ENCODE measurements at places on chromosomes 7 and 10.

- DNase-seq = no peak
Measured at GRCh38 chr7:129925416-129926002, 27.3 kb downstream of the UBE2H start.

DNA sequence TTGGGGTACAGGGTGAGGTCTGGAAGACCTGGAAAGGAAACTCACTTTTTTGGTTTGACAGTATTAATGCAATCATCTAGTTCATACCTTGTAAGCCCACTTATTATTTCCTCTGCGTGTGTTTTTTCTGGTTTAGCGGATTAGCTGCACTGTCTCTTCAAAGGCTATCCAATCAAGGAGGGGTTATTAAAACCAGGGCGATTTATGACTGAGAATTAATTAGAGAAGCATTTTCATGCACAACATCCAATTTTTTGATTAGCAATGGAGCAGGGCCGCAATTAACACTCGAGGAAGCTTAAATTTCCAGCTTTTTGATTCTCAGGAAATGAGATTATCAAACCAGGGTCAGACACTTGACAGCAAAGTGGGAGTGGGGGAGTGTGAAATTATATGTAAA is 248.9 kb downstream of the EXOC4 start:
- no peak for DNase-seq

DNA sequence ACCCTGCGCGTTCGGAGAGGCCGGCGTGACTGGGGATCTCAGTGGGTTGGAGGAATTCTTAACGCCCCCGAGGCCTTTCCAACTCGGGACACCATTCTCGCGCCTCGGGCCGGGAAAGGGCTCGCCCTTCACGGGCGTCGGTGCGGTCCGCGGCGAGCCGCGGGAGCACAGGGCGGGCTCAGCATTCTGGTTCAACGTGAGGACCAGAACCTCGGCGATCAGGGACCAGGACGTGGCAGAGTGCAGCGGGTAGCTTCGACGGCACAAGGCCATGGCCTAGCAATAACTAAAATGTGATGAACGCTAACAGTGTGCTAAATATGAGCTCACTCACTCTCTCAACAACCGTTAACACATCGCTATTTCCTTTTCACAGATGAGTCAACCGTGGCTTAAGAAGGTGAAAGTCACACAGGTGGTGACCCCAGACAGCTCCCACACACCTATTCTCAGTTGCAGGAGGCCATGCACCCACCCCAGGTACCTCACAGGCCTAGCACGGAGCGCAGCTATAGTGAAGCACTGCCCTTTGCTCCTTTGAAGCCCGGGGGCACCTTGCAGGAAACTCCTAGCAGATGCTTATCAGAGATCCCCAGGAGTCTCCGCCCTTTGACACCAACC is 4.5 kb upstream of the EMX2 start:
- DNase-seq = no peak

- no peak for DNase-seq
Measured at GRCh38 chr10:75427951-75428350, 3.5 kb upstream of the LRMDA start.

DNA sequence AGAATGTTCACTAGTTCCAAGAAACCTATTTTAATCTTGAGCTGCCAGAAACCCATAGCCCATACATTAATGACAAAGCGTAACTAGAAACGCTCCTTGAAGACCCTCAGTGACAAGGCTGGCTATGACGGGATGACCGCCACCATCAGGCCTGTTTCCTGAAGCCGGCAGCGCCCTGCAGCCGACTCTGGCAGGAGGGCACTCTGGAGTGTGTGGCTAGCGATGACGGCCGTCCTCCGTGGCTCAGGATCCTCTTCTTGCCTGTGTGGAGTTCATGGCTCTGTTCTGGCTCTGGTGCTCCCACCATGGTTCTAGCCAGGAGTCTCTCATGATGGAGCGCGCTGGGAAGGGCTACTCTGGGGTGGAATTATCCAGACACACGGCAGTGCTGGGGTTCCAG is 224.1 kb downstream of the ADARB2 start:
- no peak for DNase-seq

DNA sequence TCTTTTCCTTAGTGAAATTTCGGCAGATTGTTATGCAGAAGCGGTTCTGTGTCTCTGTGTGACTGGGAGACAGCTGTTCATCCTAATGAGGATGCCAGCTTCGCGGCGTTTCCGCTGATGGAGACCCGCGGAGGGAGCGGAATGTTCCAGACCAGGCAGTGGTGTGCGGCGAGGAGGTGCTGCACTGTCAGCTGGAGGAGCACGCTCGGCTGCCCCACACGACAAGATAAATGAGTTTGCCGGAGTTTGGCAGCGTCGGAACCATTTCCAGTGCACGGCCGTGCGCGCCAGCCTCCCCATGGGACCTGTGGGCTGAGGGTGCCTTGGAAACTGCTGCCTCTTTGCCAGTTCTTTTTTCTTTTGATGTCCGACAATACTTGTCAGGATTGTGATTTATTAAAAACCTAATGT is 64.6 kb downstream of the WDR37 start:
- no peak for DNase-seq

GRCh38 chr7:42392826-42393225 is 155.8 kb upstream of the GLI3 start:
- no peak for DNase-seq

- no peak for DNase-seq
Measured at GRCh38 chr10:129730993-129731325, 233.1 kb downstream of the EBF3 start.

- DNase-seq = no peak
Measured at GRCh38 chr7:111658546-111658945, 96.3 kb upstream of the IMMP2L start.

DNA sequence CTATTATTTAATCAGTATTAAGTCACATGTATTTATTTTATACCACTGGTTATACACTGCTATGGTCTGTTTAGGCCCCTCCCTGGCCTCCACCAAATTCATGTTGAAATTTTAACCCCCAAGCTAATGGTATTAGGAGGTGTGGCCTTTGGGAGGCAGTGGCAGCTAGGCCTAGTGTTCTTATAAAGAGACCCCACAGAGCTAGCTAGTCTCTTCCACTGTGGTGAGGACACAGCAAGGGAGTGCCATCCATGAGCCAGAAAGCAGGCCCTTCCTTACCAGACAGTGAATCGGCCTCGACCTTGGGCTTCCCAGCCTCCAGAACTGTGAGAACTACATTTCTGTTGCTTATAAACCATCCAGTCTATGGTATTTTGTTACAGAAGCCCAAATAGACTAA is 28.7 kb downstream of the RBM48 start:
- DNase-seq = no peak

DNA sequence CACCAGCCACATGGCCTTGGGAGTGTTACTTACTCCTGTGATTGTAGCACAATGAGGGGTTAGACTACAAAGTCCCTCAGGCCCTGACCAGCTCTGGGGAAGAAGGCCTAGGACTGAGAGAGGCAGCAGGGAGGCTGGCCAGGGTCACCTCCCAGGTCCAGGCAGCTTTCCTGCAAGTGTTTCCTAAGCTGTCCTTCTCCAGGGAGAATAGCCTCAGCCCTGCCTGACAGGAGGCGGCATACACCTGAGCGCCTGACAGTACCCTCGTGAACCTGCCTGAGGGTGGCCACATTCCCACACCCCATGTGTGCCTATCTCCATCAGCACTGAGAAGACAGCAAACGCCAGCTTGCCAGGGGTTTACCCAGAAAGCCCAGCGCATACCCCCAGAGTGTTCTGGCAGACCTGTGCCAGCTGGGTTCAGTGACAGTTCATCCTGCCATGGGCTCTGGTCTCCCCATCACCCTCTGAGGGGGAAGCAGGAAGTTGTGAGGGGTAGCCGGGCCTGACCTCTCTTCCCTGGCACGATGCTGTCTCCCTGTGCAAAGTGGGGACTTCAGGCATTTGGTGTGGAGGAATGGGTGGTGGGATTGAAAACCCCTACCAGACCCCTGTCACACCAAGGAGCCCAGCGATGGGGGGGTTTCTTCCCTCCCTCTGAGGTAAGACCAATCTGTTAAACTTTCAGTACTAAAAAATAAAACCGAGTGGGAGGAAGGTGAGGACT is 56.3 kb upstream of the CAMK2B start:
- DNase-seq = no peak

DNA sequence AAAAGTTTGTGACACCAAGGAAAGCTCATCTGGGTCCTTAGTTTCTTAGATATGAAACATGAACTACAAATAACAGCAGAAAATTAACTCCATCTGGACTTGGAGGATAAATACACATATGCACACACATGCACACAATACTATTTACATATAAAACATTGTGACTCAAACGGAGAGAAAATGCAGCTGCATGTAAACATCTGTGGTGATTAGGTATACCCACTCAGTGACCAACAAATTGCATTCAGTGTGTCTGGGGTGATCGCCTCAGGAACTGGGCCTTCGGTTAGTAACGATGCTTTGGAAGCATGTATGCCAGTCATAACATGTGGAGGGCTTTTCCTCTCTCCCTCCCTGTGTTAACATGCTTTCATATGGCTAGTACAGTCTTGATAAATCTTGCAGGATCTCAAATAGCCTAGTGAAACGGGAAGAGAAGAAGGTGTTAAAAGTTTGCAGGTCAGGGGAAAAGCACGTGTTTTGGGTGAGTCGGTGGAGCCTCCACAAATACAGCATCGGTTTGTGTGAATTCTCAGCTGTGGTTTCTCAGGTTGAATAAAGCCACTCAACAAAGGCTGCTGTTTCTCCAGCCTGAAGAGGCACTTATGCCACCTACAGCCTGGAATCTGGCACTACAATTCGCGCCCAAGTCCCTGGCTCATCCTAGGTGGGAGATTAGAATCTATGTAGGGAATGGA is 8.7 kb upstream of the GLRX3 start:
- DNase-seq = peak; percentile 43

DNA sequence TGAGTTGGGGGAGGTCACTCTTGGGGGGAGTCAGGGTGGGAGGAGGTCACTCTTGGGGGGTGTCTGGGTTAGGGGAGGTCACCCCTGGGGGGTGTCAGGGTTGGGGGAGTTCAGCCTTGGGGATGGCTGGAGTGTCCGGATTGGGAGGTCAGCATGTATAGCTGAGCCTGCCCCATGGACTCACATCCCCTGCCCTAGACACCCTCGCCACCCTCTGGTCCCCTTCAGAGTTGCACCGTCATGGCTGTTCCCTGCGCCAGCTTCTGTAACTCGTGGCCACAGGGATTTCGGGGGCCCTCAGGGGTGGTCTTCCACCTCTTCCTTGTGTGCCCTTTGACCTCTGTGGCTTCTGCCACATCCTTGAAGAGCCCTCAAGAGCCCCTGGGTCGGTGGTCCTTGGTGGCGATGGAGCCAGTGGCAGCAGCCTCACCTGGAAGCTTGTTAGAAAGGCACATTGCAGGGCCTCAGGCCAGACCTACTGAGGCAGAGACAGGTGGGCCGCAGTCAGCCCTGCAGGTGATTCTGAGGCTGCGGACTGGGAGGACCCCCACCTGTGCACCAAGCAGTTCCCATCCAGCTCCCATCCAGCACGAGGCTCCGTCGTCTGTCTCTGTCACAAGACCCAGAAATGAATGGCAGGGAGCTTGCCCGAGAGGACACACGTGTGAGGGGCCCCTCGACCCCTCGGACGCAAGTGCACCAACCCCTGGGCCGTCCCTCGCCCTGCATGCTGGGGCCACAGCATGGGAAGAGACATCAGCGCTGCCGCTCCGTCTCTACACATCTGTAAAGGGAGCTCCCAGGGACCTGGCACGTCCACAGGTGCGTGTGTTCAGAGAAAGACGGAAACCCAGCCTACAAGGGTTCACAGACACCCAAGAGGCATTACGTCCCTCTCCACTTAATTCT is 44.7 kb upstream of the SUN1 start:
- DNase-seq = no peak

GRCh38 chr7:194252-195009 is 2.1 kb downstream of the FAM20C start:
- DNase-seq = no peak

GRCh38 chr7:36348771-36349170 is 40.9 kb upstream of the ANLN start:
- DNase-seq = no peak

DNA sequence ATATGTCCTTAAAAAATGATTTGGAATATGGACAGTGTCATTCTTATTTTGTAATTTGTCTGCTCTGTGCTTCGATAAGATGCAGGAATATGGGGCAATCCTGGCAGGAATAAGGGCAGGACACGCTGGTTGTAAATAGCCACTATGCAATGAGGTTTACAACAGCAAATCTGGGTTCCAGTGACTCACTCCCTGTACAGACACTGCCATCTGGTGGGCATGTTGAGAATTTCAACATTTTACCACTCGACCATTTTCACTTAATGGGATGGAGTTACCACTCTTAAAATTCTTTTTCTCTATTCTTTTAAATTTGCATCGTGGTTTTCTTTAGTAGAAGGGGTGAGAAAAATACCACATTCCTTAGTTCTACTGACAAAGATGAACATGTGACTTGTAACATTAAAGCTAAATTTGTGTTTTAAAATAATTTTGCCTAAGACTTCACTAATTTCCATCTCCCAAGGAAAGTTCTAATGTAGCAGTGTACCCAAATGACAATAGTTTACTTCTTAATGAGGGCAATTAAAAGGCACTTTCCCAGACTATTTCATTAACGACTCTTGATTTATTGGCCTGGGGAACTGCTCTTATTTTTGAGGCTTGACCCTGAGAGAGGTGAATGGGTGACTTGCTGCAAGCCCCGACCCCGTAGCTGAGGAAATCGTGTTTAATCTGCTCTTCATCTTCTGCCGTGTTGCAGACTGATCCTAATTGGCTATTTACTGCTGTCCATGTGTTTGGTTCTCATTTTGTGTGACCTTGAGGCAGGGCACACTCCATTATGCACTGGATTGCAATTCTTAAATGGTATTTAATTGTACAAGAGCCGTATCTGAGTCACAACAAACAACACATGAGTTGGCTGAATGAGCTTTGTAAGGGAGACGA is 173.6 kb upstream of the IMMP2L start:
- peak; percentile 42 for DNase-seq

All from stimulated activated naive B cell treated with anti-CD40 and anti-IgM and Interleukin-4, amounts not matched to agents 10 μg/mL and 1 μg/mL and 100 μg/mL, for 72 hours (primary cell).